ENCODE measurements at places on chromosomes 5 and 9.

GRCh38 chr5:56676091-56676768 is 139.1 kb upstream of the MAP3K1 start:
- DNase-seq = no peak

DNA sequence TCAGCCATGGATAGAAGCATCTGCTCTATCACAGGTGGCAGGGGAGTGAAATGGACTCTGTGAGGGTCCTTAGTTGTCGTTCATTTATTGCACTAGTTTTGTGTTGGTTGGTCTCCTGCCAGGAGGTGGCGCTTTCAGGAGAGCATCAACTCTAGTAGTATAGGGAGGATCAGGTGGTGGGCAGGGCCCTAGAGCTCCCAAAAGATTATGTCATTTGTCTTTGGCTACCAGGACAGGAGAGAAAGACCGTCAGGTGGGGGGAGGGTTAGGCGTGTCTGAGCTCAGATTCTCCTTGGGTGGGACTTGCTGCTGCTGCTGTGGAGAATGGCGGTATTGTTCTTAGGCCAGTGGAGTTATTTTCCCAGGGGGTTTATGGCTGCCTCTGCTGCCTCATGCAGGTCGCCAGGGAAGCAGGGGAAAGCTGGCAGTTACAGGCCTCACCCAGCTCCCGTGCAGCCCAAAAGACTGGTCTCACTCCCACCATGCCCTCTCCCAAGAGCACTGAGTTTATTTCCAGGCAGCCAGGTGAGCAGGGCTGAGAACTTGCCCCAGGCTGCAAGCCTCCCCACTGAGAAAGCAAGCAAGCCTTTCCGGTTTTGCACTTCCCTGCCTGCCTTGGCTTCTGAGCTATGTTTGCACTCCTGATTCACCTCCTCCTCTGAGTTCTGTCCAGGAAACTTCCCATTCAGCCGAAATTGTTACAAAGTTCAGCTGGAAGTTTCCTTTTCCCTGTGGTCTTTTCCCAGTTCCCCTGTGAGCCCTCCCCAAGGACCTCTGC is 317.3 kb downstream of the TAF11L14 start:
- DNase-seq = no peak

- no peak for DNase-seq
Measured at GRCh38 chr9:134643222-134643671, 1.6 kb downstream of the COL5A1 start.

GRCh38 chr5:142813220-142813619 is 43.0 kb downstream of the ARHGAP26 start:
- DNase-seq = no peak

DNA sequence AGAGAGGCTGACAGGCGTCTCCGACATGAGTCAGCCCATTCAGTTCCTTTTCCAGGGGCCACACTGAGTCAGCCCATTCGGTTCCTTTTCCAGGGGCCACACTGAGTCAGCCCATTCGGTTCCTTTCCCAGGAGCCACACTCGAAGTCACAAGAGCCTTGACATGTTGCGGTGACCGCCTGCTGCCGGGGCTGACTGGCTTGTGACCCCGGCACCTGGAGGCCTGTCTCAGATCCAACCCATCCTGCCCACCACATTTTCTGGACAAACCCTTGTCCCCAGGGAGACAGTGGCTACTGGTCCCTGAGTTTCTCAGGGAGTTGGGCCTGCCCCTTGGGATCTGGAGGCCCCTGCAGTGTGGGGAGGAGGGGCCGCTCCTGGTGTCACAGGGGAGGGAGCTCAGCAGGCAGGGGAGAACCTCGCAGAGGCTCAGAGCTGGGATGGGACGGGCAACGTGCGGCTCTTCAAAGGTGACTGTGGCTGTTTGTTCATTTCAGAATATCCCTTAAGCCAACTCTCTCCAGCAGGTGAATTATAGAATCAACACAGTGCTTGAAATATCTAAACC is 40.5 kb upstream of the LPCAT1 start:
- no peak for DNase-seq

DNA sequence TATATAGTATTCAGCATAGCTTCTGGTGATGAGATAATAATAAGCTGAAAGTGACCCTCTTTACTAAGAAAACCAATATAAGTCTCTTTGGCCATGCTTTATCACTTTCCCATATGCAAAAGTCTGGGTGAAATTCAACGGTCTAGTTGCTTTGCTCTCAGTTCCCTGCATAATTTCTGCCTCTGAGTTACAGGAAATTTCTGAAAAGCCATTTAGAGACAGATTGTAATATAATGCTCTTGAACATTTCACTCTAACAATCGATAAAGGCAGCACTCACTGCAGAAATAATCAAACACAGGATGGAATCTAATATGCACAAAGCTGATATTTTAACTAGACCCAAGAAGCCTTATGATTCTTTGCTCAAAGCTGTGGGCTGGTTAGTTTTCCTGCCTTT is 100.1 kb upstream of the LIFR start:
- DNase-seq = no peak

GRCh38 chr5:88677376-88677895 is 205.5 kb downstream of the MEF2C start:
- no peak for DNase-seq

DNA sequence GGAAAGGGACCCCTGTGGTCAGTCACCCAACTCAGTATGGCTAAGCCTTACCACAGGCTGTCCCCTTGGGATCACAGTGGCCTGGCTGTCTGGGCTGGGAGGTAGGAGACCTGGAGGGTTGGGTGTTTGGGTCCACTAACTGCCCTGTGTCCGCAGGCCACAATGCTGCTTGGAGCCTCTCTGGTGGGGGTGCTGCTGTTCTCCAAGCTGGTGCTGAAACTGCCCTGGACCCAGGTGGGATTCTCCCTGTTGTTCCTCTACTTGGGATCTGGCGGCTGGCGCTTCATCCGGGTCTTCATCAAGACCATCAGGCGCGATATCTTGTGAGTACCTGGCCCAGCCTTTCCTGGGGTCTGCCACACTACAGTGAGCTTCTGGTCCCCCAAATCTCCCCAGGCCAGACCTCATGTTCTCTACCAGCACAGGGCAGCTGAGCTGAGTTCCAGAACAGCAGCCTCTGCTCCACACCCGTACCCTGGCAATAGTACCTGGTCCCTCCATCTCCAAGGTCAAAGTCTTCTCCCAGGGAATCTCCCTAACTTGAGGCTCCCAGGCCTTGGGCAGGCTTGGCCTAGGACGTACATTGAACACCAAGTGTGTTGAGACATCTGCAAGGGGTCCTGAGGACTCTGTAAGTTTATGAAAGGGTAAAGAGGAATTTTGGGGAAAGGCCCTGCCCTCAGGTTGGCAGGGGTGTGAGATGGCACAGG is 2.8 kb downstream of the SLC27A4 start:
- DNase-seq = no peak

DNA sequence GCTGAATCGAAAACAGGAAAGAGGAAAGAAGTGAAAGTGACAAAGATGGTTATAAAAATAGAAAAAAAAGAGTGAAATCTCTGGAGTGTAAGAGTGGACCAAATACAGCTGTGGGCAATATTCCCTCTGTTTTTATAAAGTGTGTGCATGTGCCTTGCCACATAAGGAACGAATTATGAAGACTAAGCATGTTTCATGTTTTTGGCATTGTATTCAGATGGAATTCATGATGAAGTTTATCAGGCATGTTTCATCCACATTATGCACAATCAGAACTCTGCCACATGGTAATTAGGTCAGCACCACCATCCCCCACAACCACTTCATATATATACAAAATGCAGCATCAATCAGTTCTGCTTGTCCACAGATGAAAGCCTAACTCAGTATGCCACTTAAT is 348.0 kb downstream of the ZNF608 start:
- DNase-seq = no peak

- DNase-seq = no peak
Measured at GRCh38 chr5:128228008-128228407, 144.4 kb downstream of the SLC12A2 start.

DNA sequence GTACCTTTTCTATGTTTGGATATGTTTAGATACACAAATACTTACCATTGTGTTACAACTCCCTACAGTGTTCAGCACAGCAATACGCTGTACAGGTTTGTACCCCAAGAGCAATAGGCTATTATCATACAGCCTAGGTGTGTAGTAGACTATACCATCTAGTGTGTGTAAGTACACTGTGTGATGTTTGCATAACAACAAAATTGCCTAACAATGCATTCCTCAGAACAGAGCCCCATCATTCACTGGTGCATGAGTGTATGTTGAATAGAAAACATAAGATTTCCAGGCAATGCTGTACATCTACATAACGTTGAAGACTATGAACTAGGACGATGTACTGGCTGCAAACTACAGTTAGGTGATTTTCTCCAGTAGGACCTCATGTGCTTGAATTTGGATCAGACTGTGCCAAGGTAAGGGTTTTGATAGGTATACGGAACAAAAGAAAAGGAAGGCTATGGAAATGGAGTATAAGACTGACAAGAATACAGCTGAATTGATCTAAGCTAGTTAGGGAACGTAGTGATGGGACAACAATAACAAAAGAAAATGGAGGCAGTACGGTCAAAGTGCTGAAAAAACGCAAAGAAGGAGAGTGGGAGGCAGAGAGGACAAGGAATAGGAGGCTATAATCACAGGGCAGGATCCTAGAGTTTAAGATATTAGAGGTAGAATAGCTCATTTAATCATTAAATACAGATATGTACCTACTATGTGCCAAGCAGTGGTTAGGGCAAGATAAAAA is 46.9 kb downstream of the FNIP1 start:
- no peak for DNase-seq

- DNase-seq = no peak
Measured at GRCh38 chr5:33969572-33970452, 14.7 kb downstream of the SLC45A2 start.

GRCh38 chr9:73114958-73115357 is 36.7 kb upstream of the ANXA1 start:
- DNase-seq = no peak

GRCh38 chr9:91712811-91713210 is 237.2 kb downstream of the ROR2 start:
- no peak for DNase-seq

- DNase-seq = no peak
Measured at GRCh38 chr5:321230-321725, at the start of gene AHRR. TSS of gene AHRR (plus strand) at chr5:321714. CDS start at chr5:343903, 22,189 bp downstream.

- no peak for DNase-seq
Measured at GRCh38 chr5:143145243-143146160, 258.0 kb downstream of the NR3C1 start.

DNA sequence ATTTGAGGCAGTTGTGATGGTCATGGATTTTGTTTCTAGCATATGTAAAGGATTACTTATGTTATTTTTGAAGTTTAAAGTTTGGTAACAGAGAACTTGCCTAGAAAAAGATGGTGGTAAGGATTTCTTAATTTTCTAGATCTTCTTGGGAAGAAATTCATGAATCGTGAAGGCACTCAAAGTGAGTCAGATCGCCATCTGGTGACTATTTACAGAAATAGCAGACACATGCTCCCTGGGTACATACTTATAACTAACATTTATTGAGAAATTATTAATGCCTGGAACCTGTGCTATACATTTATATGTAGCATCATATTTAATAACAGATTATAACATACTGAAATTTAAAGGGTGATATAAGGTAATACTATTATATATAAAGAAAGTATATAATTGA is 299.7 kb downstream of the IZUMO3 start:
- no peak for DNase-seq

DNA sequence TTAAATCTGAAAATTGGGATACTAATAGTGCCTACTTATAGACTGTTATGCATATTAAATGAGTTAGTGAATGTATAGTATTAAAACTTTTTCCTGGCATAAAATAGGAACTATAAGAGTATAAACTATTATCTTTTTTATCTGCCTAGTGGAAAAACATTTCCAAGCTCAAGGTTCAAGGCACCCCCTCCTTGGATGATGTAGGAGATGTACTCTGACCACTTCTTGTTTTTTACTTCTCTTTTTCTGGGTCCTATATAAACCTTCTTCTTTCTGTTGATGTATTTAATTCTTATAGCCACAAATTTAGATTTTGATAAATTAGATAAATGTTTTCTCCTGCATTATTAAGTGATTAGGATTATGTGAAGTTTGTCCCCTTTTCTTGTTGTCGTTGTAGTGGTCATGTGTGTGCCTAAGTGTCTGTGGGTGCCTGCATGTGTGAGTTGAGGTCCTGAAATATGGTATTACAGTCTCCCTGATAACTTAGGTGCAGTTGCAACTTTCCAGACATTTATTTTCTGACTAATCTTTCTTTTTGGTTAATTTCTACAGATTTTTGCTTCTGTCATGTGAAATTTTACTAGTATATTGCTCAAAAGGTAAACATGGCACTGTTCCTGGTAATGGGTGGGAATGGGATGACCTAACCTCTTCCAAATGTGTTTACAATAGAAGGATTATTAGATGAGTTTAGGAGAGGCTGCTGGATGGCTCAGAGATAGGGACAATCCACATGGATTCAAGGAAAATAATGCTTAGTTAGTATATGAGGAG is 160.8 kb upstream of the CDKN2B start:
- DNase-seq = no peak

GRCh38 chr5:142313275-142313674 is 11.5 kb downstream of the SPRY4 start:
- DNase-seq = no peak

GRCh38 chr9:16449076-16449730 is 421.3 kb downstream of the BNC2 start:
- DNase-seq = no peak

DNA sequence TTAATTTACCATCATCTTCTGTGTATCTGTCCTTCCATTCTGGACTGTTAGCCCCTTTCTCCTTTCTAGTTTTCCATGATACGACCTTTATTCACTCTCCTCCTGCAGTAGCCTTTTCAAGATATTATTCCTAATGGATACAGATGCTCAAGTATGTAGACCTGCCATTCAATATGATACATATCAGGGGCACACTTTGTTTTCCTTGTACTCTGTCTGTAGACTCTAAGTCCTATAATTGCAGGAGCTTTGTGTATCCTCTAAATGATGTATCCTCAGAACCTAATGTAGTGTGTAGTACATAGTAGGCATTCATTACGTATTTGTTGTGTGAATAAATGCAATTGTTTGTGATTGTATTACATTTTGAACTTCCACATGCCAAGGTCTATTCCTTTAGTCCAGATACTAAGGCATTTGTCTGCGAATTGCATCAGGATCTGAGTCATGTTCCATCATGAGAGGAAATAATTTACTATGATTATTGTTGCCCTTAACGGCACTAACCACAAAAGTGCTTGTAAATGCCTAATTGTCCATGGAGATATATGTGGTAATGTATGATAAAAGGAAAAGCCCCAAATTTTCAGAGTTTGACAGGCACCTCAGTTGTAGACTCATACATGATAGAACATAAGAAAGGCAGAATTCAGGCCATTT is 57.1 kb upstream of the IZUMO3 start:
- DNase-seq = no peak

GRCh38 chr9:86460216-86461002 is 106.2 kb upstream of the TUT7 start:
- no peak for DNase-seq

DNA sequence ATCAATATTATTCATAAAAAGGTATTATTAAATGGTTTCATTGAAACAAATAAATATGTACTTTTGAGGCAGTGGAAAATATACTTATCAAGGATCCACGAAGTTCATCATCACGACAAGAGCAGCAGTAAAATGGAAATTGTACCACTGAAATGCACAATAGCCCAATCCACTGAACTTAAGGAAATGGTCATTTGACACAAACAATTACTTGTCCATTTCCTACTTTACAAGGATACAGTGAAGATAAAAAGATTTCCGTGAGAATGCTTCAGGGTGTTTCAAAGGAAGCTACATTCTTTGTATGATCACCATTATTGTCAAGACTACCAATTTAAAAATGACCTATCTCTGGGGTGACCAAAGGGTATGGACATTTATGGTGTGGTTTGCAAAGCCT is 210.3 kb downstream of the SYK start:
- no peak for DNase-seq
